ENCODE measurements at places on chromosomes 6 and 20.

GRCh38 chr6:42022755-42023384 lies 27.5 kb upstream of the TAF8 start:
- DNase-seq = no peak

GRCh38 chr6:6696867-6697531 lies 108.5 kb downstream of the LY86 start:
- DNase-seq = no peak

- no peak for DNase-seq
Measured at GRCh38 chr20:34938466-34939163, 17.0 kb downstream of the GSS start.

GRCh38 chr20:56343861-56344381 lies 14.9 kb upstream of the FAM210B start:
- no peak for DNase-seq

DNA sequence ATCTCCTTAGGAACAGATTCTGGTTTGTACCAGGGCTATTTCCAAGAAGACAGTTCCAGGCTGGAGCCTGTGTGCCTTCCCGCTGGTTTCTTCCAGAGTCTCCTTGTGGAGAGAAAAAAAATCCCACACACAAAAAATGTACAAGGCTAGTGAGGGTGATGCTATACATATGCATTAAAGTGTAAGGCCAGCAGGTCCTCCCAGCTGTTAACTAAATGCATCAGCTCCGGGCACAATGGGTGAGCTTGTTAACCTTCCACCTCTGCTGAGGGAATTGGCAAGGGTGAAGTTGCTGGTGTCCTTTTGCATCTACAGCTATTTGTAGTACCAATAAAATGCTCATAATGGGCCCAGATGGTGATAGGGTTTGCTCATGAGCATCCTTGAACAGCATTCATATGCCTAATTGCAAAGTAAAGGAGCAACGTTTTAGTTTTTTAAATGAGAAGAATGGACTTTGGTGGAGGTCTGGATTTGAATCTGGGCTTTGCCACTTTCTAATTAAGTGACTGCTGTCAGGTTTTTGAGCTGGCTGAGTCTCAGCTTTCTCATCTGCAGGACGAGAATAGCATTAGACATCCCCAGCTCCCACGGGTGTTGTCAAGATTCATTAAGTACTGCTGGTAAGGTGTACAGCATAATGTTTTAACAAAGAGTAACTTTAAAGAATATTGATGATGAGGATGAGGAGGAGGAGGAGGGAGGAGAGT lies 361.8 kb downstream of the QKI start:
- DNase-seq = no peak
